ENCODE measurements at places on chromosomes 5 and 9.

DNA sequence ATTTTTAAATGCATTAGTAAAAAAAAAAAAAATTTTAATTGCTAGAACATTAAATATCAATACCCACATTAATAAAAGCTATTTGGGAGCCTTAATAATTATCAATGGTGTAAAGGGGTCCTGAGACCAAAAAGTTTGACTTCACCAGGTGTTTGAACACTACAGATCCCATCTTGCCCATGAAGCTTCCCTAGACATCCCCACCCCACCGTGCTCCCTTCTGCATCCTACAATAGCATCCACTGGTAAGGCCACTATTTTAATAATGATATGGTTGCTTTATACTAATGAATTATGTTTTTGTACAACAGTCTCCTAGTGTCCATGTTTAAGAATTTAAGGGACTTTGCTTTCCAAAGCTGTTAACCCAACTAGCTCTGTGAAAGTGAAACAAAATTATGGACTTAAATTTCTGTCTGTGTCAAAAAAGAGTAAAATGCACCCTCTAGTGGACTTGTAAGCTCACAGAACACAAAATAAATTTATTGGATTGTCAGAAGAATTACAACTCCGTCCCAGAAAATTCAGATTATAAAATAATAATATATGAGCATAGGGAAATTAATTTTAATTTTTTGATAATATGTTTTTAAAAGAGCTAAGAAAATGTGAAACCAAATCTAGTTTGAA lies 76.0 kb downstream of the ARL15 start:
- DNase-seq: no peak

GRCh38 chr9:26013199-26013598 lies 335.0 kb upstream of the TUSC1 start:
- DNase-seq: no peak

DNA sequence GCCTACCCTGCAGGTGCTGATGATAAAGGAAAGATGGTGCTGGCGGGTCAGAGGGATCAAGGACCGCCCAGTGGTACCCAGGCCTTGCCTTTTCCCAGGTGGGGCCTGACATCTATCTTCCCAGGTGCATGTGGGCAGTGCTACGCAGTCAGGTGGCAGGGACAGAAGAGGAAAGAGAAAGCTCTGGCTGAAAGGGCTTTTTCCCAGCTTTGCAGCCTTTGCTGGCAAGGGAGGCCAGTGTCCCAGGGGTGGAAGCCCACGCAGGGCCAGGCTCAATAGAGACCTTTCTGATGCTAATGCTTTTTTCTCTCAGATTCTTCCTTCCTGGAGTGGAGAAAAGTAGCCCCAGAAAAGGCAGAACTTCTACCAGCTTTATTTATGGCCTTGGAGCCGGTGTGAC lies 36.7 kb downstream of the FABP6 start:
- DNase-seq: no peak

GRCh38 chr9:28820741-28821140 lies 1247.5 kb upstream of the C9orf72 start:
- DNase-seq: no peak
